ENCODE measurements at places on chromosomes 16 and 17.

GRCh38 chr17:57295526-57296023 is 39.3 kb downstream of the MSI2 start:
- no peak for DNase-seq

DNA sequence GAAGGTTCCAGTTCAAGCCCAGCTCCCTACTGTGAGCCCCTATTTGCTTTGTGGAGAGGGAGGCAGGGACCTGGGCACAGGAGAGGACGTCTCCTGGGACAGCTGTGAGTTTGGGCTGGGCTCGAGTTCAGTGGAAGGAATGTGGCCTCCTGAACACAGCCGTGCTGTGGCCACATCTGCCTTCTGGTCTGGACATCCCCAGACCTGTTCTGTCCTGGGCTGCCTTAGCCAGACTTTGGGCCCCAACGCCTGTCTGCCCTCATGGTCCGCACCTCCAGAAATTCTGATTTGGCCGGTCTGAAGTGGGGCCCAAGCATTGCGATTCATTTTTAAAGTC is 60.4 kb upstream of the LGALS9 start:
- DNase-seq: no peak

DNA sequence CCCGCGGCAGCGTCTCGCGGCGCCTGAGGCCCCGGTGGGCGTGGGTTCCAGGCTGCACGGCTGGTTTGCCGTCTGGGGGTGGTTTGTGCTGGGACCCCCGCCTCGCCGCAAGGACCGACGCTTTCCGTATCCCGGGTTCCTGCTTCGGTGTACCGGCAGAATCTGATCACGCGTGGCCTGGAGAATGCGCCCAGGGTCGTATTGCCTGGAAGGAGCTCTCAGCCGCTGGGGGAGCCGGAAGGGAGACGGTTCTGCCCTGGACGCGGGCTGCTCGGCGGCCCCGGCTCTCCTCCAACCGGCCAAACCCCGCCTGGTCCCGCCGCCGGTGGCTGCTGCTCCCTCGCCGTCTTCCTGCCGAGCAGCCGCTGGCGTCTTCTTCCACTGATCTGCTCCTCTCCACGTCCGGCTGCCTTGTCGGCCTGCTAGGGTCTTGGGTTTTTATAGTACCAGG is 39.8 kb downstream of the ZNF778 start:
- DNase-seq: no peak

DNA sequence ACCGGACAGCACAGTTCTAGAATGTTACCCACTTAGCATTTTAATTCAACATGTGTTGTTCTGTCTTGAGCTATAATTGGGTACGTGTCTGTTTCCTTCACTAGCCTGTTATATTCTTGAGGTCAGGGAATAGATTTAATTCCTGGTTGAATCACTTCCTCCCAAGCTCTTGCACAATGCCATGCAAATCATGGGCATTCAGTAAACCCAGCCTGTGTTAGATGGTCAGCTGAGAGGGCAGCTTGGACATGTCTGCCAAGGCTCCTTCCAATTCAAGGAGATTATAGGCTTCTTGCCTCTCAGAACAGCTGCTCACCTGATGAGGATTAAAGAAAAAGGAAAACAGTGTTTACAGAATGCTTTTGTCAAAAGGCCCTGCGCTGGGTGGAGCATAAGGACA is 12.6 kb downstream of the C1QTNF1 start:
- no peak for DNase-seq

- DNase-seq: no peak
These were observed 76.3 kb downstream of the JPH3 start for GRCh38 chr16:87678618-87679017.

- no peak for DNase-seq
These were observed 8.3 kb downstream of the FLII start for GRCh38 chr17:18250259-18250658.

GRCh38 chr16:8880839-8881510 is 1.2 kb upstream of the LITAFD start:
- no peak for DNase-seq
